ENCODE measurements at places on chromosomes 7 and 10.
A peak's percentile ranks its signal among the peaks of the same experiment; 100 is the strongest.

GRCh38 chr7:78716876-78717275 lies 736.6 kb downstream of the MAGI2 start:
- no peak for DNase-seq

DNA sequence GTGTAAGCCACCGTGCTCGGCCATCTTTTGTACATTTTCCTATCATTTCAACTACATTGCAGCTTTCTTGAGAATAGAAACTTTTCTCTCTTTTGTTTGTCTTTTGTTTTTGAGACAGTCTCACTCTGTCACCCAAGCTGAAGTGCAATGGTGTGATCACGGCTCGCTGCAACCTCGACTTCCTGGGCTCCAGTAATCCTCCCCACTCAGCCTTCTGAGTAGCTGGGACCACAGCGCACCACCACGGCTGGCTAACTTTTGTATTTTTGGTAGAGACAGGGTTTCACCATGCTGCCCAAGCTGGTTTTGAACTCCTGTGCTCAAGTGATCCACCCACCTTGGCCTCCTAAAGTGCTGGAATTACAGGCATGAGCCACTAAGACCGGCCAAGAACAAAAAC lies 31.3 kb upstream of the DAGLB start:
- no peak for DNase-seq

DNA sequence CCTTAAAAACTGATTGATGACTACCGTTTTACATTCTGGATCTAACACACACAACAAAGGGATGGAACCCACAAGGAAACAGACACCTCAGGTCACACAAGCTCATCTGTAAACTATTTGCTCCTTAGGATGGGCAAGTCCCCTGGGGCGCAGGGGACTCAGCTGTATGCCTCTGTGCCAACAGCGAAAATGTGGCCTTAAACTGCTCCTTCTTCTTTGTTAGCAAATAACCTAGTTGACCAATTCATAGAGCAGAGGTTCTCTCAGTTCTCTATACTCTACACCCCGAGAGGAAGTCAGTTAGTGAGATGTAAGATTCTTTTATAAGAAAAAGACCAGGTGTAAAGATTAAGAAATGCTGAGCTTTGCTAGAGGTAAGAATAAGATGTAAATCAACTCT lies 181.9 kb upstream of the PRSS58 start:
- DNase-seq: no peak

GRCh38 chr7:16055263-16055976 lies 365.9 kb downstream of the CRPPA start:
- no peak for DNase-seq

GRCh38 chr7:96629884-96630283 lies 79.8 kb downstream of the SEM1 start:
- no peak for DNase-seq

GRCh38 chr7:96861-97260 lies 95.5 kb upstream of the FAM20C start:
- no peak for DNase-seq

- no peak for DNase-seq
Measured at GRCh38 chr10:69479240-69480067, 28.2 kb downstream of the TSPAN15 start.

- no peak for DNase-seq
Measured at GRCh38 chr7:104010052-104010909, 20.8 kb upstream of the RELN start.

- no peak for DNase-seq
Measured at GRCh38 chr7:24731313-24731712, 26.0 kb downstream of the GSDME start.

DNA sequence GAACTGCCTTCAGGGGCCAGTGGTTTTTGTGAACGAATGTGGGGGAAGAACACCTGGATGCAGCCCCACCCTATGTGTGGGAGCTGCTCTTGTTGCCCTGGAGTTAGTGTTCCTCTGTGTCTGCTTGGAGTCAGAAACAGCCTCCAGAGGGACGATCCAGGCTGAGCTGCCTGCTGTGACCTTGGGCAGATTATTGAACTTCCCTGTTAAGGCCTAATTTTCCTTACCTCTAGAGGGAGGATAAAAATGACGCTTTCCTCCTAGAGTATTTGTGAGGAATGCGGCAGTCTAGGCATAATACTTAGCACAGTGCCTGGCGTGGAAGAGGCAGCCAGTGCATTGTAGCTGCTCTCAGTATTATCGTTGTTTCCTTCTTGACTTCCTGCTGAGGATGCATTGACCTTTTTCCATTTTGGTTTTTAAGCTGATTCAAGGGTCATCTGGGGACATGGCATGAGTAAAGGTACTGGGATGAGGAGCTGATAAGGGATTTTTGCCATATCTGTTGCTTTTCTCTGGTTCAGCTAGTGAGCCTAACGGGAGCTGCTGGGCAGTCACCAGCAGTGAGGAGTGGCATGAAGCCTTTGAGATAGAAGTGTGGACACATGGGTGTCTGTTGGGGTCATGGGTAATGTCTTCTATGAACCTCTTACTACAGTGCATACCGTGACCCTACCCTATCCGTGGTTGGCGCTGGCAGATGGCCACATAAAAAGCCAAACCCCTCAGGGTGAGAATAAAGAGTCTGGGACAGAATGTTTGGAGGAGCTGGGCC lies 6.4 kb downstream of the ZFYVE27 start:
- DNase-seq: no peak

DNA sequence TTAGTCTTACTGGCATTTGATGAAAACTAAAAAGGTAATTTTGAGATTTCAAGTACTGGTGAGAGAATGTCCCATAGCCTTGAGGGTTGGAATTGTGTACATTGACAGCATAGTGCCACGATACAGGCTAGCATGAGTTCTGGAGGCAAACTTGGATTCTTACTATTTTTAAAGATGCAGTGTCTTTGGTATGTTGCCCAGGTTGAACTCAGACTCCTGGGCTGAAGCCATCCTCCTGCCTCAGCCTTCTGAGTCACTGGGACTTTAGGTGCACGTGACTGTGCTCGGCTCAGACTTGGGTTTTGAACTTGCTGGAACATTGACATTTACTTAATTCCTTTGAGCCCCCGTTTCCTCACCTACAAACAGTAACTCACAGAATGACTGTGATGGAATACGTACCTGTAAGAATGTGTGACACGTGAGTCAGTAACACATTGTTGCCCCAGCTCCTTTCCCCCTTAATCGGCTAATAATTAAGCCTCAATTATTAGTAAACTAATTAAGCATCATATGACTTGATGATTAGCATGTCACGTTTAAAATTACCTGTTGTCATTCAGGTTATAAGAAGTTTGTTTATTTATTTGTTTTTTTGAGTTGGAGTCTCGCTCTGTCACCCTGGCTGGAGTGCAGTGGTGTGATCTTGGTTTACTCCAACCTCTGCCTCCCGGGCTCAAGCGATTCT lies 10.6 kb downstream of the DNAJB6 start:
- DNase-seq: no peak

- DNase-seq: no peak
Measured at GRCh38 chr10:60352105-60352504, 37.6 kb downstream of the ANK3 start.

- DNase-seq: no peak
Measured at GRCh38 chr7:42792841-42793240, 119.0 kb downstream of the C7orf25 start.

- no peak for DNase-seq
Measured at GRCh38 chr7:90955641-90956207, 308.5 kb upstream of the FZD1 start.

- DNase-seq: no peak
Measured at GRCh38 chr7:149811221-149811620, 27.0 kb upstream of the ZNF862 start.

GRCh38 chr10:127679642-127680255 lies 57.2 kb upstream of the FOXI2 start:
- DNase-seq: no peak

DNA sequence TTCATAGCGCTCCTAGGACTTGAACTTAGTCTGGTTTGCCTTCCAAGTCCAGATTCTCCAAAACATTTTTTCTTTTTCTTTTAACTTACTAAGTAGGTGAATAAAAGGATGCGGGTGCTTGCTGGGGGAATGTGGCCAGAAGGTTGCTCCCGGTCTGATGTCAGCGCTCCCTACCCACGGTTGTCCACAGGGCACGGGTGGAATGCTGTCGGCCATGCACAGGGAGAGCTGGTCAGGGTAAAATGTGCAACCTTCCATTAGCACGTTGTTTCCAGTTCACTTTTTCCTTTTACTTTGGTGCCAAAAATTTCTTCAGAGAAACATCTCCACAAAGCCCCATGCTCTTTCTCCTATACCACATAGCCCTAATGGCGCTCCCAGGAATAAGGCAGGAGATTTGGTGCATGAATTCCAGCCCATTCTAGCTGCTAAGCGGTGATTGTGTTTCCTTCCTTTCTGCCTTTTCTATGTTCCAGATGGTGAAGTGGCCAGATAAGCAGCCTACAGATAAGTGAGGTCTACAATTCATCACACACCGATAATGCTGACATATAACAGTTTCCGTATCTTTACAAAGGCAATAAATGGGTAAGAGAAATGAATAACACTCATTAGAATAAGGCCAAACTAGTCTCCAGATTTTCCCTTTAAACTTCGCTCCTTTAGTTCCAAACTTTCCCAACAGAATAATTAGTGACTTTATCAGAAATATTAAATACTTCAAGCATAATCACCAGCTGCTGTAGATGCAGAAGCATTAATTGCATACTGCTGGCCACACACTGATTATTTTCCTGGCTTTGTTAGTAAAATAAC lies 138.3 kb upstream of the FGFR2 start:
- no peak for DNase-seq

DNA sequence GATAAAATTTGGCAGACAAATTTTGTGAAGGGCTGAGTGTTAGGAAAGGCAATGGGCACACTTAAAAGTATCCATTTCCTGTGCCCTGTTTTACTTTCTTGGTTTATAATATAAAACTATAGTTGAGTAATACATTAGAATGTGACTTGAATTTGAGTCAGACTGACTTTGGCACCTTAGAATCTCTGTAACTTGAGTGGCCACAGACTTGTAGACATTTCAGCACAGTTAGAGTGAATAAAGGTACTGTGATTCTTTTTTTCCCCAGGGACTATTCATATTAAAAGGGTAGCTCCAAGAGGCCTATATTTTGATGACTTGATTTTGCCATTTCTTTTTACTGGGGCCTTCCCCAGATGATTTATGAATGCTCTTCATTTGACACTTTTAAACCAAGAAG lies 22.4 kb downstream of the GBF1 start:
- no peak for DNase-seq

- DNase-seq: no peak
Measured at GRCh38 chr10:33570495-33570894, 236.0 kb upstream of the NRP1 start.

DNA sequence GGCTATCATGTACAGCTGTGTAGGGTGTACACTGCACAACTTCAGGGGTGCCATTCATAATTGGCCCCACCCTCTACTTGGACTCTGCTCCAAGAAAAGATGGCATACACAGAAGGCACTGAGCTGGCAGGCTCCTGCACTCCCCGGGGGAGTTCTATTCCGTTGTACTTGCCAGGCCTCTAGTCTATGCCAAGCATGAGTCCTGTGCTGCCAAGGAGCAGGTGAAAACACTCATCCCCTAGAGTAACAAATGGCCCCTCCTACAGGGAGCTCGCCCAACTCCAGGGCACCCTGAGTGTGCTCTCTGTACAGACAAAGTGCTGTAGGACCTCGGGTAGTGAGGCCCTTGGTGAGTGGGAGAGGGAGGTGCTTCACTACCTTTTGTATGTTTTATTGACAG lies 127.2 kb downstream of the SLIT1 start:
- no peak for DNase-seq

DNA sequence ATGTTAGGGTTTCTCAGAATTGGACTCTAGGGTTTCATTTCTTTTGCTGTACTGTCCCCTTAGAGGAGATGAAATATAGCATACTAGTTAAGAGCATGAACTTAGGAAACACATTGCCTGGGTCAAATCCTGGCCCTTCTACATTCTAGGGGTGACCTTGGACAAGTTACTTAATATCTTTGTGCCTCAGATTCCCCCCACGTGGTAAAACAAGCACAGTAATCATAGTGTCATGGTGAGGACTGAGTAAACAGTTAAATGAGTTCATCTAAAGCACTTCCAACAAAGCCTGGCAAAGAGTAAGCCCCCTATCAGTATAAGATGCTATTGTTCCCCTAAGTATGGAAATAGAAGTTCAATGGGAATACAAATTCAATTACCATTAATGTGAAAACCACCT lies 5.1 kb downstream of the DPY19L1 start:
- no peak for DNase-seq

GRCh38 chr7:82481499-82482097 lies 38.0 kb upstream of the CACNA2D1 start:
- peak; percentile 9 for DNase-seq

- peak; percentile 20 for DNase-seq
Measured at GRCh38 chr7:108805808-108806397, 236.2 kb downstream of the DNAJB9 start.

DNA sequence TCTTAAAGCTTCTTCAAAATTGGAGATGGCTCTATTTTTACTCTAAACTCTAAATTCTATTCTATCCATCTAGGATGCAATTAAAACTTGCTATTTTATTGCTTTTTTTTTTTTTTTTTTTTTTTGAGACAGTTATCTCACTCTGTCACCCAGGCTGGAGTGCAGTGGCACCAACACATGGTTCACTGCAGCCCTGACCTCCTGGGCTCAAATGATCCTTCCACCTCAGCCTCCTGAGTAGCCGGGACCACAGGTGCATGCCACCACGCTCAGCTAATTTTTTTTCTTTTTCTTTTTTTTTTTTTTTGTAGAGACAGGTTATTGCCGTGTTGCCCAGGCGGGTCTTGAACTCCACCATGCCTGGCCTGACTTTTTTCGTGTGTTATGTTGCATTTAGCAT lies 41.2 kb downstream of the DNAJC1 start:
- no peak for DNase-seq

DNA sequence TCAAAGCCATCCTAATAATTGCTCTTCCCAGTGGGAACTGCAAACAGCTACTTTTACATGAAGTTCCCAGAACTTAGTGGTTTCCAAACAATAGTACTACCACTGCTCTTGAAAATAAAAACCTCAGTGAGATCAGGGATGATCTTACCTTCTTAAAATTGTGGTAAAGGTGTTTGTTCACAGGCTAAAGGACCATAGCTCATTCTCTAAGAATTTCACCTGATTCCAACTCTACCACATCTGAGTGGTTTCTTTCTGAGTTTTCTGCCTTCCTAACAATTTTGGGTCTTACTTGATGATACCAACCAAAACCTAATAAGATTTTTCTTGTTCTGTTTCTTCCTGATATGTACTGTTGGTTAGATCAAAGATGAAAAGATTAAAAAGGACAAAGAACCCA lies 45.6 kb upstream of the AGBL3 start:
- DNase-seq: no peak

- peak; percentile 79 for DNase-seq
Measured at GRCh38 chr10:6600224-6600987, 20.3 kb upstream of the PRKCQ start.

GRCh38 chr10:36888925-36889573 lies 236.3 kb upstream of the ANKRD30A start:
- DNase-seq: no peak

- no peak for DNase-seq
Measured at GRCh38 chr7:20220921-20221547, 3.9 kb upstream of the MACC1 start.
